Activated T-helper 1 cell treated with anti-CD3 and anti-CD28 coated beads, Interleukin-12 subunit alpha, Interleukin-12 subunit beta, Interleukin-2, Interleukin-4 antibody, amounts not matched to agents 30 ng/mL and 10 ng/mL and 1 ng/mL, durations not matched to agents 14 hours and 24 hours and 36 hours (primary cell): ENCODE measurements at places on chromosomes 2 and 18. TPM values are rescaled to one million over a fixed set of nuclear protein-coding genes. Genes with fewer than 3 reads are reported as not detected.

GRCh38 chr18:50454387-50454988, 79.6 kb downstream of the SKA1 start:
- DNase-seq: no peak

DNA sequence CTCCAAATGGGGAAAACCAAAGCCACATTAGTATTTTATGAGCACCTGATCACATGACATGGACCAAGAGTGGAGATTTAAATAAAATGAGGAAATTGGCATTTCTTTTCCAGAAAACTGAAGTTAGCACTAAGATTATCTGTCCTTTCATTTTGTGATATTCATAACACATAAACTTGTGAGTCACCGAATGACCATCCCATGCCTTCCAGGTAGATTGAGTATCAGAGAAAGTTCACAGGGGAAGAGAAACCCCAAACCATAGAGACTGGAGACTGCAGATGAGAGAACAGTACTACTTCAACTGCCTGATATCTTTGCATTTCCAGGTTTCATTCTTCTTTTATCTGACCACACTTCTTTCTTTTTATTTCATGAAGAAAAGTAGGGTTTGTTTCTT, 176.3 kb upstream of the LRP1B start:
- DNase-seq: no peak

- DNase-seq: no peak
Measured at GRCh38 chr18:48799724-48800315, 150.9 kb downstream of the SMAD7 start.

RTP5 gene
- not detected in 2 replicates for total RNA-seq

PTPRN gene
- total RNA-seq: 0.23 TPM in 1 of 2 replicates, not detected in the other

DNA sequence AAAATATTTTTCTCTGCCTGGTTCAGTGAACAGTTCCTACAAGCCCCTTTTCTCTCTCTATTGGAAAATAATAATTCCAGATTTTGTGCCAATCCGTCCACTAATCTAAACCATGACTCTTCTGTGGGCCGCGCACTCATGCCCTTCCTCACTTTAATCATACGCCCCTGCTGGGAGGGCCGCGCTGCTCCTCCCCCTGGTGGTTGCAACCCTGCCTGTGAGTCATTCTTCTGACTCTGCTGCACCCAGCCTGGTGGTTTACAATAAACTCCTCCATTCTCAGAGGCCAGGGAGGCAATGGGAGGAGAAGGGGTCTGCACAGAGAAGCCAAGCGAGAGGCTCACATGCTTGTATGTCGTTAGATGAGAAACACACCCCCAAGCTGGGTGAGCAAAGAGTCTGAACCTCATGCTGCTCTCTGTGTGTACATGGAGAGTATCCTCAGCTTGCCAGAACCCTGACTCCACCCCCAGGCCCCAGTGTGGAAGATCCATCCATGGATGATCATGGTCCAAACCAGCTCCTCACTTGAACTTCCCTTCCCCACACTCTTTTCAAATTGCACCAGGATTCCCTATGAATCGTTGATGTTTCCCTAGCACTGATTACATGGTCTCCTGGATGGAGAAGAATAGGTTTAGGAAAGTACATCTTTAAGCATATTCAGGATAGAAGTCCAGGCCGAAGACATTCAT, 228.9 kb downstream of the ANKRD30B start:
- no peak for DNase-seq

DNA sequence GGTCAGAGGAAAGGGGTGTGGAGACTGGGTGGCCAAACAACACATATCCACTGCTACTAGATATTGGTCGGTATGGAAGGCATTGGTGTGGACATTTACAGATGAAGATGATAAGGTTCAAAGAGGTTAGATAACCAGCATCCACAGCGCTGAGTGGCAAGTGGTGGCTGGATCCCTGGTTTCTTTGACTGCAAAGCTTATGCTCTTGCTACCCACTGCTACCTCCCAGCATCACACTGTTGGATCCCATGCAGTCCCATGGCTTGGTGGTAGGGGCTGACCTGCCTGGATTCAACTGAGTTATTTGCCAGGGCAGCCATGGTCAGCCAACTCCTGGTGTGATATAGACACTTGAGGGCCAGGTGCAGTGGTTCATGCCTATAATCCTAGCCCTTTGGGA, 53.6 kb downstream of the DDX1 start:
- no peak for DNase-seq

EPC2 gene
- 36.2 and 36.9 TPM in 2 replicates for total RNA-seq
